ENCODE measurements at places on chromosomes 3 and 15. TPM values are rescaled to one million over a fixed set of nuclear protein-coding genes. Genes with fewer than 3 reads are reported as not detected.

GRCh38 chr3:197496746-197497125 lies 59.0 kb downstream of the BDH1 start:
- DNase-seq = no peak

- no peak for DNase-seq
Measured at GRCh38 chr3:120098710-120099109, 4.5 kb upstream of the GSK3B start.

- DNase-seq = no peak
Measured at GRCh38 chr15:37934340-37934739, at the start of gene TMCO5A. TSS of gene TMCO5A (plus strand) at chr15:37934640. CDS start at chr15:37936324, 1,684 bp downstream.

Gene PTH1R
- polyA plus RNA-seq = 144 TPM

DNA sequence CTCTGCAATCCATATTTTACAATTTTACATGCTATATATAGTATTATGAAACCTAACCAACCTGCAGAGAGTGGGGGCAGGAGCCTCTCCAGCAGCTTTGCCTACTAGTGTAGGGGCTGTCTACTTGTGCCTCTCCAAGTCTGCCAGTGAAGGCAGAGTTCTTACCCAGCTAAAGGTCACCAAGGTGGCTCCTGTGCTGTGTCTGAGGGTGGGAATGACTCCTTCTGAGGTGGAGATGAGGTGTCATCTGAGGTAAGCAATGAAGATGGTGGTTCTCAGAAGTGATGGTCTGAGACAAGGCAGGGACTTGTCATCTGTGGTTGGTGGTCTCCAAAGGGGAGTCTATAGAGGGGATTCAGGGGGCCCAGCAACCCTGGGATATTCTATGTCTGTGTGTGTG lies 47.5 kb downstream of the SACM1L start:
- no peak for DNase-seq

GRCh38 chr15:100020189-100020588 lies 287.0 kb upstream of the LYSMD4 start:
- DNase-seq = no peak

Gene TTLL13
- polyA plus RNA-seq = 0.13 TPM

DNA sequence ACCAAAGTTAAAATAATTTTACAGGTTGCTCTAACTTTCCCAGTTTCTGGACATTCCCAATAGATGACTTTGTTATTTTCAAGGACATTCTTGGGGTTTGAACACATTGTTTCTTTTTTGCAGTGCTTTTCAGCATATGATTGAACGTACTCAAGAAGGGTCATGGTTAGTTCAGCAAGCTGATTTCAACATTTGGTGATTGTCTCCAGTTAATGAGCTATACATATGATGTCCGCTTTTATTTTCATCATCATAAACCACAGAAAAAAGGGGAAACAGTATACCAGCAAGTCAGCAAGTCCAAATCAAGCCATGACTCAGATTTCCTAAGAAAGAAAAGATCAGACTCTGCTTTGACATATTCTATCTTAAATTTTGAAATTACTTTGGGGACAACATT lies 69.4 kb downstream of the B3GALNT1 start:
- no peak for DNase-seq

- no peak for DNase-seq
Measured at GRCh38 chr3:177037241-177037640, 160.0 kb downstream of the TBL1XR1 start.

Gene CRTAP
- 178 TPM for polyA plus RNA-seq

DNA sequence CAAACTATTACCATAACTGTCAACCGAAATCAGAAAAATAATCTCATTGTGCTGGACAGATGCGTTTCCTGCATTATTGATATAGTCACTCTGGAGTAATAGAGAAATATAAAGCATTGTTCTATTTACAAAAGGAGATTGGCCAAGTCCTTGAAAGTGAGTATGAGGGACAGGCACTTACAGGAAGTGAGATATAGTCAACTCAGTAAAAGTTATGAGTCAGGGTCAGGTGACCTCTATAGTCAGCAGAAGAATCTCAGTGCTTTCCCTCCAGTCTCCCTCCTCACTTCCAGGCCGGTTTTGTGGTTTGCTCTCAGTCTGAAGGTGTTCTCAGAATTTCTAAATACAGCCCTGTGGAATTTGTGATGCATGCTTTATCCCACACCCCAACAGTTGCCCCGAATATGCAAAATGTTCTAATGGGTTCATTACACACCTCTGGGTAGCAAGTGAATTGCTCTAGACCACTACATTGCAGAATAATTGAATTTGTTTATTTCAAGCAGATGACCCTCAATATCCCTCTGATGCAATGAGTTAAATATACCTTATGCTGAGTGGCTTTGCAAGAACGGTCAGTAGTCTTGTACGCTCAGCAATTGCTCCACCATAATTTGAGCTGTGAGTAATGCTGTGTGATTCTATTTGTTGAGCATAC lies 787.7 kb downstream of the MCTP2 start:
- DNase-seq = no peak

GRCh38 chr15:59203657-59204056 lies 3.0 kb upstream of the LDHAL6B start:
- DNase-seq = no peak

- no peak for DNase-seq
Measured at GRCh38 chr15:39426552-39427532, 154.0 kb upstream of the THBS1 start.

GRCh38 chr3:171165499-171165921 lies 139.0 kb upstream of the SLC2A2 start:
- no peak for DNase-seq

Gene GOLGA8T
- not detected for polyA plus RNA-seq

DNA sequence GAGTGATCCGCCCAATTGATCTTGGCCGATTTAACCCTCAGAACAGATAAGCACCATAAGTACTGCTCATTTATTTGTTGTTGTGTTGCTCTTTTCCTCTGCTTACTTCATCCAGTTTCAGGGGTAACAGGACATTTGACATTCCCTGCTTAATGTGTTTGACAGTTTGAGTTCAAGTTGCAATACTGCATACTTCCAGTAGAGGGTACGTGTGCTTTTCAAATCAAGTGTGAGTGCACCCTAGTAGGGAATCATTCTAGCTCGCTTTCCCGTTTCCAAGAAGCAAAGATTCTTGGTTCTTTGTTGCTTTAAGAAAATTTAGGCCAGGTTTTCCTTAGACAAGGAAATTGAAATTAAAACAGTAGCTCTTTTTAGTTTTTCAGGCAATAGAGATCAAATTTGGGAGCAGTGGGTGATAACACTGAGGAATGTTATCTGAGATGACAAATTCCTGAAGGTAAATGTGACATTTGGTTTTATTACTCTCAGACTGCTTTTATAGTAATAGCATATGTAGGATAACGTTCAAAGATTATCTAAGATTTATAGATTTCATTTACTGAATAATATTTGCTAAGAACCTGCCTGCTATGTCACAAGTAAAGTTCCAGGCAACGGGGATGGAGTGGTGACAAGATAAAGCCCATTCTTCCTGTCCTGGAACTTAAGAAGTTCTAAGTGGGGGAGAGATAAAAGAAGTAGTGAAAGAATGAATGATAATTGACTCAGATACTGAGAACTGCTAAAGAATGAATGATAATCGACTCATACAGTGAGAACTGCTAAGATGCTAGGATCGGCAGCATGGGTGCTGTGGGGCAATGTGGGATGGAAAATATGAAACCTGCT lies 73.3 kb downstream of the SYNPR start:
- no peak for DNase-seq

DNA sequence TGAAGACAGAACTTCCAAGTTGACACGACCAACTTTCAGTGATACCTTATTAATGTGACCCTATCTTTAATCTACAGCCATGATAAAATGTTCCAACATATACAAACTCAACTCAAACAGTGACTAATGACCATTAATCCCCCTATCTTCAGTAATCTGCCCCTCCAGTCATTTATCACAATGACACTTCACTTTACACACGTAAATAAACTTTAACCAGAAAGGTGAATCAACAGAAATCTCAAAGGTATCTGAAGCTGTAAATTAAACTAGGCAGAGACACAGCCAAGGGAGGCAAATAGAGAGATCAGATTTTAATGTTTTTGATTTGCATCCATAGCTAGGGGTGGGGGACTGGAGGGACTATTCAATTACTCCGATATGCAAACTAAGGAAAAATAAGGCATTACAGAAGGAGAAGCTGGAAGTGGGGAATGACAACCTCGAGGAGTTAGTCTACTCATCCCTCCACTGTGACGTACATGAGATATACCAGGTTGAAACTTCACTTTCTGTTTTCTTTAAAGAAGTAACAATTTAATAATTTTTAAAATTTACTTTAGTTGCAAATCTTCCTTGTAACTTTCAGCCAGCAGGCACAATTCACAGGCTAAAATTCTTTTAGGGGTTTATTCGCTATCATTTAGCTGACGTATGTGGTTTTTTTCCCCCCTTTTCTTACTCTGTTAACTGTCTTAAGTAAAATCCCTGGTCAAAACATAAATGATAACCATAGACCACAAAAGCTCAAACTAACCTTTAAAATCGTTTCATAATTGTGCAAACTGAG lies 751.0 kb downstream of the ROBO1 start:
- no peak for DNase-seq

GRCh38 chr3:192444096-192444790 lies 283.1 kb downstream of the FGF12 start:
- DNase-seq = no peak

DNA sequence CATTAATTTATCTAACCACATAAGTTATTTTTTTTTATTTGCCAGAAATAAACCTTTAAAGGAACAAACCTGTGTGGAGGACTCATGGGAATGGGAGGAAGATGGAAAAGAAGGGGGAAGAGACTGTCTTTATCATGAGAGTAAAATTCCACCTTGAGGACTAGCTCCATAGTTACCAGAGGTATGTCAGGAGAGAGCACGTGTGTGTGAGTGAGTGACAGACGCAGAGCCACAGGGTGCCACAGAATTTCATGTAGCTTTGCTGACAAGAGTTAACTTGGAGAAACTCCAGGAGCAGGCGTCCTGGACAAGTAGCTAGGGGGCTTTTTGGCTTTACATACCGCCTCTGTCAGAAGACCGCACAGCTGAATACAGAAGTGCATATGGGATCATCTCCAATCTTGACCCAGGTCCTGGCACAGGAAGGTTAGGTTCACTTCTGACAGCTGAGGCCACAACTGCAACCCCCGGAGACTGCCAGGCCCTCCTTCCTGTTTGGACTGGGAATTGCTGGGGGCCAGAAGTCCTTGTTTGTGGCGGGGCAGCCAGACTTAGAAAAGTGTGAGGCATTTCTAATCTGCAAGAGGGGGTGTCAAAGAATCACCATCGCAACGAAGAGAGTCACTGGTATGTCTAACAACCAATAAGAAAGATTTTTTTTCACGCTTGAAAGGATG lies 197.8 kb upstream of the TPM1 start:
- no peak for DNase-seq

Gene CNTN4
- polyA plus RNA-seq = 27.7 TPM

Gene CD200
- 44.1 TPM for polyA plus RNA-seq

DNA sequence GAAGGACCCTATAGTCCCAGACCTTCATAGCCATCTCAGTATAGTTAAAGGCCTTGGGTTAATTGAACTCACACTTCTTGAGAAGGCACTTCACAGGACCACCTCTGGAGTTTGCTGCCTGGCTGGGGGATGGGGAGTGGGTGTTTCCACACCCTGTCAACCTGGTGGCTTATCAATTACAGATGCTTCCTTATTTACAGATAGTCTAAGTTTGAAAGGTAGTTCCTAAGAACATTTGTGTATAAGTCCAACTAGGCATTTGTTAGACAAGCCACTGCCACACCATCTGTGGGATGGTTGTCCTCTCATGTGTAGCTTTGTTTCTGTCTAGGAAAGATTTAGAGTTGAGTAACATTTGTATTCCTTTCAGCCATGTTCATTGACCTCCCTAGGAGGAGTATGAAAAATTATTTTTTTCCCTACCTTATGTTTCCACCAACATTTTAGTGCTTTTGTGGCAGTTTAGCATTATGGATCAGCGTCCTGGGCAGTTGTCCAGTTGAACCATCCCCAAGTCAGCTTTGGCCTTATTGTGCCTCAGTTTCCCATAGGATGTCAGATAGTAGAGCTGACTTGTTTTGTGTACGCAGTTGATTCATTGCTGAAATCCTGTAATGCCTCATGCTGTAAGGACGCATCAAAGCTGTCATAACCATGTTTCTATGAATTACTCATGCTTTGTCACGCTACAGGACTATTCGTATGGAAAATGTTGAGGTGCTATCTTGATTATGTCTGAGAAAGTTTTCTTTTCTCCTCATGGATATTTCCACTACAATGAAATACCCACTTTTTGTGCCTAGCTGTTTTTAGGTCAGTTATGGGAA lies 21.2 kb upstream of the SIAH2 start:
- no peak for DNase-seq

Gene EXD1
- polyA plus RNA-seq = not detected

Gene MOBP
- 0.04 TPM for polyA plus RNA-seq

GRCh38 chr3:160445854-160446253 lies 3.7 kb downstream of the TRIM59 start:
- DNase-seq = no peak

Gene PLA1A
- polyA plus RNA-seq = 7.4 TPM

Gene LRRC34
- polyA plus RNA-seq = 13.1 TPM

Gene VEPH1
- polyA plus RNA-seq = 61.0 TPM

Gene HEXA
- polyA plus RNA-seq = 97.9 TPM

Gene TMIE
- 1.1 TPM for polyA plus RNA-seq

Gene SLC35A5
- 74.0 TPM for polyA plus RNA-seq

DNA sequence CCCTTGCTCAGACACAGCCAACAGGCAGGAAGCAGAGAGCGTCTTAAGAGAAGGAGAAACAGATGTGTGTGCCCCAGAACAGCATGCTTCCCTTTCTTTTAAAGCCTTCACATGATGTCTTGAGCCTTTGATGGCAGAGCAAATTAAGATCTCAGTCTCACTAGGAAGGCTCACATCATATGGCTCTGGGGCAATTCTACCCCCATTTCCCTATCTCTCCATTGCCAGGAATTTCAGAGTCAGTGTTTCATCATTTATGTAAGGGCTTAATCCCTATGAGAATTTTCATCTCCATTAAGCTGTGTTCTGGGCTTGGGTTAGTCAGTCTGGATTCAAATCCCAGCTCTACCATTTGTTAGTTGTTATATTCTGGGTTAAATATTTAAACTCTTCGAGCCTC lies 41.4 kb upstream of the GLCE start:
- no peak for DNase-seq

Gene MEGF11
- polyA plus RNA-seq = 2.1 TPM

- no peak for DNase-seq
Measured at GRCh38 chr3:142904639-142905436, 16.0 kb upstream of the PCOLCE2 start.

GRCh38 chr15:68599560-68600071 lies 20.8 kb downstream of the CORO2B start:
- DNase-seq = no peak

DNA sequence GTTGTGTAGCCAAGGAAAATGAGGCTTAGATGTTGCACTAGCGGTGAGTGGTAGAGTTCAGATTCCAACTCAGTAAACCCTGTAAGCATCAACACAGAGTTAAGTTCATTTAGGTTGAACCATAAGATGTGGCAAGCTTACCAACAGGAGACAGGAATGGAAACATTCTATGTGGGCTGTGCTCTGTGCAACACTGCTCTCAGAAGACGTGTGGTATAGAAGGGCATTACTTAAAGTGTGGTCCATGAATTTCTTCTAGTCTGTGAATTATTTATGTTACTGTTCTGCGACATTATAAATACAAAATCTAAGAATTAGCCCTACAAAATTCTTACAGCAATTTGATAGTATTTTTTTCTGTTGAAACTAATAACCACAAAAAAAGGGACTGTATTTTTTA lies 213.3 kb downstream of the GRM7 start:
- no peak for DNase-seq

Gene CFAP44
- 17.0 TPM for polyA plus RNA-seq

All from right renal cortex interstitium (tissue), 3 donors.